ENCODE measurements at places on chromosomes 13 and 19.

- DNase-seq = no peak
Observed at GRCh38 chr19:33376423-33376822, 2.9 kb downstream of the CEBPG start.

DNA sequence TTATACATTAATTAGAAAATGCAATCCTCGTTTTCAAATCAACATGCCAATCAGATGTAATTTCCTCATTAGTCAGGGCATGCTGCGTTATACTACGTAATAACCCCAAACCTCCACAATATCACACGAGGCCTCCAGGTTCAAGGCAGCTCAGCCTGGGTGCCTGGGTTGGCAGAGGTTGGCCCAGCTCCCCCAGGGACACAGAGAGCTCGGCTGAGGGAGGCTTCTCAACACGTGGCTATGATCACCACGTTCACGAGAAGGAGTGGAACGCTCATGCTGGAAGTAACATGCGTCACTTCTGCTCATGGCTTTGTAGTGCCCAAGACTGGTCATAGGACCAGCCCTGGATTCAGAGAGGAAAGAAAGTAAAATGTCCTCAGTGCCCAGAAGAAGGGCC lies 144.9 kb upstream of the SOX1 start:
- no peak for DNase-seq

- DNase-seq = no peak
Observed at GRCh38 chr13:109869312-109870237, 83.2 kb upstream of the IRS2 start.

DNA sequence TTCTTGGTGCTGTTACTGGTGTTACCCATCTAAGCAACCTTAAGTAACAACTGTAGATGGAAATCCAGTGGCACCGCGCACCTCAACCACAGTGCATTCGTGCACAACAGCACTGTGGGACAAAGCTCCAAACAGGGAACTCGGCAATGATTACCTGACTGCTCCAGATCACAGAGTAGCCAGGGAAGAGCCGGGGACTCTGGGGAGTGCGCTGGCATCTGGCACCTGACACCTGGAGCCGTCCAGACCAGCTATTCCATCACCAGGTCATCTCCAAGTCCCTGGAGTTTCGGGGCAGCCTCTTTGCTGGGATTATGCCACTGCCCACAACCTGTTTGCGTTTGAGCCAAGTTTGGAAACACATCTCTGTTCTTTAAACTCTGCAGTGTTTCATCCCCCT lies 62.0 kb downstream of the COL4A1 start:
- DNase-seq = no peak

DNA sequence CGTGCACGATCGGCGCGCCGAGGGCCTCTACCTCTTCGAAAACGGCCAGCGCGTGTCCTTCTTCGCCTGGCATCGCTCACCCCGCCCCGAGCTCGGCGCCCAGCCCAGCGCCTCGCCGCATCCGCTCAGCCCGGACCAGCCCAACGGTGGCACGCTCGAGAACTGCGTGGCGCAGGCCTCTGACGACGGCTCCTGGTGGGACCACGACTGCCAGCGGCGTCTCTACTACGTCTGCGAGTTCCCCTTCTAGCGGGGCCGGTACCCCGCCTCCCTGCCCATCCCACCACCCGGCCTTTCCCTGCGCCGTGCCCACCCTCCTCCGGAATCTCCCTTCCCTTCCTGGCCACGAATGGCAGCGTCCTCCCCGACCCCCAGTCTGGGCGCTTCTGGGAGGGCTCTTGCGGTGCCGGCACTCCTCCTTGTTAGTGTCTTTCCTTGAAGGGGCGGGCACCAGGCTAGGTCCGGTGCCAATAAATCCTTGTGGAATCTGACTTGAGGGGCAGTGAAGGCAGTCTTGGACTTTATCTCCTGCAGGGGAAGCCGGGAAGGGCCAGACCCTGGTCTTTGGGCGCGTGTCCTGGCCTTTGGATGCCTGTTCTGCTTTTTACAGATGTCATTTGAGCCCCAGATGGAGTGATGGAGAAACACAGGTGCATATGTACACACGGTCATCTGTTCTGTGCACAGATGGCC lies 2.2 kb downstream of the CLEC11A start:
- no peak for DNase-seq

DNA sequence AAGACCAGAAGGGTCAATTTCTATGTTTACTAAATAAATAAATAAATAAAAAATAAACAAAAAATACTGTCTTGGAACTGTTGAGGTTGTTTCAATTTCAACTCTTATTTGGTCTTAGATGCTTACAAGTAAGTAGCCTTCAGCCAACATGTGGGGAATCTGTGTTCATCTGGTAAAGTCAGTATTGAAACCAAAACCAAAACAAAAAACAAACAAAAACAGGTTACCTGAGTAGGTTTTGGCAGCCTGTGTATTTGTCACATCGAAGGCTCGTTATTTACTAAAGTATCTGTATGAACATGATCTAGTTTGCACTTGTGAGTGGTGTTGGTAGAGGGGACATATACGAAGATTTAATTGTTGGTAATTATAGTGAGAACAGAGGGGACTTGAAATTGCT lies 471.5 kb downstream of the SLITRK5 start:
- DNase-seq = no peak

DNA sequence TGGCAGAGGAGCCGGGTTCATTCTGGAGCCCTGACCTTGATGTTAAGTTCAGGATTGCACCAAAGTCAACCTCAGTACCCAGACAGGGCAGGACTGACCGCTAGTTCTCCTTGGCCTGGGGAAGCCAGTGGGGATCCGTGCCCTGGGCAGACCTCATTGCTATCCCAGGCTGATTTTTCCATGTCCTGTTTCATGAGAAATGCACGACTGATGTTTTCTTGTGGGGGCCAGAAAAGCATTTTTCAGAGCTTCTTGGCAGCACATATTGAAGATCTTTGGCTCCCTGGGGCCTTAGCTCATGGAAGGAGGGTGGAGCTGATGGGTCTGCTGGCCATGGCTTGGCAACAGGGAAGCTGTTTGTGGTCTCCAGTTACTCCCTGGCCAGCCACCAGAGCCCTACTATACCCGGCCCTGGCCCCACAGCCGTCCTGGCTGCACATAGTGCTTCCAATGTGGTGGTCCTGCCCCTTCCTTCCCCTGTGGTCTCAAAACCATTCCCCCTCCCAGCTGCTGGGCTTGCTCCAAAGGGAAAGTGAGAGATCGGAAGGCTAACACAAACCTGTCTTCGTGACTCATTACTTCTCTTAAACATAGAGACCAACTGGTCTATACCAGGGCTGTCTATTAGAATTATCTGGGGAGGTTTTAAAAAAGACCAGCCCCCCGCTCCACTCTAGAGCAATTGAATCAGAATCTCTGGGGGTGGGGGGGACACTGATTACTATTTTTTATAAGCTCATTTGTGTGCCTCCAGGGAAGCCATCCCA lies 11.2 kb downstream of the IL17D start:
- DNase-seq = no peak

DNA sequence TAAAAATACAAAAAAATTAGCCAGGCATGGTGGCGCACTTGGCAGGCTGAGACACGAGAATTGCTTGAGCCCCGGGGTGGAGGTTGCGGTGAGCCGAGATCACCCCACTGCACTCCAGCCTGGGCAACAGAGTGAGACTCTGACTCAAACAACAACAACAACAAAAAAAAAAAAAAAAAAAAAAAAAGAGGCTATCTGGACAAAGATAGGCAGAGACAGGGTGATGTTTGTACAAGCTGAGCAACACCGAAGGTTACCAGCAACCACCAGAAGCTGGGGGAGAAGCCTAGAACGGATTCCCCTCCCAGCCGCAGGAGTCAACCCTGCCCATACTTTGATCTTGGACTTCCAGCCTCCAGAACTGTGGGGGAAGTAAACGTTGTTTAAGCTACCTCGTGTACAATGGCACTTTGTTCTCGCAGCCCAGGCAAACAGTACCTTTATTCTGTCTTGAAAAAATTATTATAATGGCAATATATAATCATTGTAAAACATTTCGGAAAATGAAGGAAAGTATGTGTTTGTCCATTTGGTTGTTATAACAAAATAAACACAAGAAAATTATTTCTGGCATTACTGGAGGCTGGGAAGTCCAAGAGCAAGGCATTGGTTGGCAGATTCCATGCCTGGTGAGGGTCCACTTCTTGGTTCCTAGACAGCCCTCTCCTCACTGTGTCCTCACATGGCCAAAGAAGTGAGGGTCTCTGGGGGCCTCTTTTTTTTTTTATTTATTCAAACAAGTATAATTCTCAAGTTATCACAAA lies 39.8 kb upstream of the LATS2 start:
- no peak for DNase-seq

- DNase-seq = peak; percentile 58
Observed at GRCh38 chr19:8552810-8553209, 24.4 kb downstream of the MYO1F start.

- peak; percentile 90 for DNase-seq
Observed at GRCh38 chr19:34677386-34678084, at the start of gene ZNF302. ZNF302 (plus strand) TSS chr19:34677678; CDS start chr19:34678805, 1,127 bp downstream.

DNA sequence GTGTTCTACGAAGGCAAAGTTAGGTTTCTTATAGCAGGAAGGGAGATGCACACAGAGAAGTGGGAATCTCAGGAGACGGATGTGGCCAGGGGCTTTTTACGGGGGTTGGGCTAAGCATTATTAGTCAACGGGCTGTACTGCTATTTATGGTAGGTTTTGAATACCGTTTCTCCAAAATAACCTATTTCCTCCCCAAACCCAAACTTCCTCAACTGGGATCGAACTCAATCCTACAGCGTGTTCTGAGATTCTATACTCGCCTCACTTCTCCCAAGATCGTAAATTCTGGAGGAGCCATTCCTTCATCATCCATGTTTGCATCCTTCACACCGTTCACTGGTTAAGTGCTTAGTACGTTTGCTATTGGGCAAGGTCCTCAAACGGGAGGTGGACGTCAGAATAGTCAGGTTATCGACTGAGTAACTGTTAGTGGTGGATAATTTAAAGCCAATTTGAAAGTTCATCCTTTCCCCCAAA lies 1.2 kb upstream of the TRIM13 start:
- DNase-seq = no peak

- no peak for DNase-seq
Observed at GRCh38 chr19:23507446-23507845, 112.2 kb upstream of the ZNF91 start.

GRCh38 chr13:88862095-88862620 lies 1191.0 kb downstream of the SLITRK5 start:
- no peak for DNase-seq

- DNase-seq = no peak
Observed at GRCh38 chr13:74064805-74065312, 69.3 kb downstream of the KLF12 start.

- DNase-seq = peak; percentile 75
Observed at GRCh38 chr19:33125929-33126388, 6.0 kb upstream of the WDR88 start.

DNA sequence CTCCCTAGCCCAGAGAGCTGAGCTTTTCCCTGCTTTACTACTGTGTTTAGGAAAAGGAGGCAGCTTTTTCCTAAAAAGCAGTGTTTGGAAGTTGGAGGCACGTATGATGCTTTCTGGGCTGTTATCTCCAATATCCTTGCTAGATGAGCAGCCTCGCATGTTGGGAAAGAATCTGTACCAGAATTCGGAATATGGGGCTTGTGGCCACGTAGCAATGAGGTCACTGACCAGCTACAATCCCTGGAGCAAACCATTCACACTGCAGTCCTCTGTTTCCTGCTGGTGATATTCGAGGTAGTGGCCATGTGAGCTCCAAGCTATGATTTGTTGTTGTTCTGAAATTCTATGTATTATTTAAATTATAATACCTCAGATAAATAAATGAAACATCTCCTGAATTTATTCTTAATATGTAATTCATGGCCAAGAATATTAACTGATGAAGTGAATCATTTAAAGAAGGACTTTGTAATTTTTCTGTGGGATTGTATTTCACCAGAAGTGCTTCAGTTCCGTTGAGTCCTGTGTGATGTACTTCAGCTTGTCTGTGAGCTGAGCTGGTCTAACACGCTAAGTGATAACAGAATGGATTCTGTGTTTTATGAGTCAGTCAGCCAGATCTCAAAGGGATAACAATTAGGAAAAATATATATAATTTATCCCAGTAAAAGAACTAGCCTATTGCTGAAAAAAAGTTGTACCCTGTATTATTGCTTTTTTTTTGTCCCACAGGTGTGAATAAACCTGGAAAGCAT lies 319.5 kb downstream of the SHISA2 start:
- DNase-seq = no peak

- no peak for DNase-seq
Observed at GRCh38 chr19:57978586-57979289, 4.4 kb upstream of the C19orf18 start.

GRCh38 chr19:411723-412355 lies 2.9 kb upstream of the C2CD4C start:
- DNase-seq = no peak

GRCh38 chr19:39410017-39410830 lies 2.2 kb upstream of the PLEKHG2 start:
- no peak for DNase-seq

- no peak for DNase-seq
Observed at GRCh38 chr19:4593409-4593851, 33.9 kb upstream of the SEMA6B start.

GRCh38 chr13:98537306-98537705 lies 39.6 kb downstream of the STK24 start:
- DNase-seq = no peak

DNA sequence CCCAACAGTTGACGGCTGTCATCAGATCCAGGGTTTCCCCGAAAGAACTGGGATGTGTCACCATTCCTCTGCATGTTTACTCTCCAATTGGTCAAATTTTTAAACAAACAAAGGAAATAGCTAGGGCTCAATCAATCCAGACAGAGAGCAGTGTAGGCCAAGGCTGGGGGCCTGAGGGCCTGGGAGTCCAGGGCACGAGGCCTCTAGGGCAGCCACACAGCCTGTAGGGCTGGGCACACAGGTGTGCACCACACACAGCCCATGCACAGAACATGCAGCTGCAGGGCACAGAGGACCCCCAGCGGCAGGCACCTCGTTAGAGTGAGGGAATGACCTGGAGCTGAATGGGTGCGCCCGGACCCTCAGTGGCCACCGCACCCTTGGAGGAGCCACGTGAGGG lies 9.5 kb downstream of the MIER2 start:
- no peak for DNase-seq

GRCh38 chr19:12695096-12695495 lies 1.3 kb downstream of the FBXW9 start:
- no peak for DNase-seq

GRCh38 chr19:56751078-56751489 lies 79.5 kb upstream of the ZNF835 start:
- no peak for DNase-seq

DNA sequence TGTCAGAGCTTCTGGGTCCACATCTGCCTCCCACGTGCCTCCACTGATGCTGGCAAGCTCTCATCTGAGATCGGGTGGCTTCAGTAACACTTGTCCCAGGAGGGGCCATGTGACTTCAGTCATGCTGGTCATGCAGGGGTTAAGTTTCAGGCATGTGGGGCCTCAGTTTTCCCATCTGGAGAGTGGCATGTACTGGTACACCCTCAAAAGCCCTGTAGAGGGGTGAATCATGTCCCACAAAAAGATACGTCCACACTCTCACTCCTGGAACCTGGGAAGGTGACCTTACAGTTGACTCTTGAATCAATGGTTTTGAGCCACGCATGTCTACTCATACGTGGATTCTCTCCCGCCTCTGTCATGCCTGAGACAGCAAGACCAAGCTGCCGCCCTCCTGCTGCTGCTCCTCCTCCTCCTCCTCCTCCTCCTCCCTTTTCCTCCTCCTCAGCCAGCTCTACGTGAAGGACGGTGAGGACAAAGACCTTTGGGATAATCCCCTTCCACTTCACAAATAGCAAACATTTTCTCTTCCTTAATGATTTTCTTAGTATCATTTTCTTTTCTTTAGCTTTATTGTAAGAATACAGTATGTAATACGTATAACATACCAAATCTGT lies 53.7 kb downstream of the COMP start:
- DNase-seq = no peak

GRCh38 chr13:48319531-48320398 lies 16.2 kb downstream of the RB1 start:
- no peak for DNase-seq

- DNase-seq = no peak
Observed at GRCh38 chr13:48246102-48246501, 13.1 kb downstream of the ITM2B start.
